ENCODE measurements at places on chromosomes 7 and 10. TPM values are rescaled to one million over a fixed set of nuclear protein-coding genes. Genes with fewer than 3 reads are reported as not detected.

- DNase-seq, result no peak
These were observed 32.0 kb upstream of the ARMS2 start for GRCh38 chr10:122422266-122422989.

DNA sequence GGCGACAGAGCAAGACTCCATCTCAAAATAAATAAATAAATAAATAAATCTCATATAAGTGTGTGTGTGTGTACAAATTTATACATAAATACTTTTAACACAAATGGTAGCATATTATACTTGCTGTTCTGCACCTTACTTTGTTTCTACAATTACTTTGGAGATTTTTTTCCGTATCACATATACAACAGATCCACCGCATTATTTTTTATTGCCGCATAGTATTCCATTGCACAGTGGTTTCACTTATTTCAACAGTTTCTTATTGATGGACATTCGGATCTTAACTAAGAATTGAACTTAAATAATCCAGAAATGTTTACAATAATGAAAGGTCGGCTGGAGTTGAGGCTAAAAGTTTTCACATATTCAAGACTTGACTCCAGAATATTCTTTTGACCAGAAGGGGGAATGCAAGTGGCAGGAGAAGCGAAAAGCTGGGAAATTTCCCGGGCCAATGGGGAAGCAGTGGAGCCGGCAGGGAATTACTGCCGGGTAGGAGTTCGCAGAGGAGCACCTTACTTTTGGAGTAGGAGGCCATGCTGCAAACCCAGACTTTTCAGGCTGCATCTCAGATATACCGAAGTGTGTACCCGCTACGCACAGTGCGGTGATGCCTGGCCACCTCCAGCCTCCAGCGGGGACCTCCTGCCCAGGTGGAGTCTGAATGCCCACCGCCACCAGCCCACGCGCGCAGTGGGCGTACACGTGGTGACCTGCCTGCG, 415 bp upstream of the CNNM1 start:
- no peak for DNase-seq

- no peak for DNase-seq
These were observed 5.3 kb downstream of the BPGM start for GRCh38 chr7:134651991-134652390.

Gene AGBL3
- 2.3 TPM for total RNA-seq

GRCh38 chr10:7520507-7521485, 110.0 kb upstream of the SFMBT2 start:
- DNase-seq, result peak; percentile 52

GRCh38 chr10:128780156-128780761, 654.0 kb upstream of the MKI67 start:
- DNase-seq, result no peak

GRCh38 chr10:44801383-44802327, 109.5 kb upstream of the TMEM72 start:
- DNase-seq, result peak; percentile 97

GRCh38 chr7:155610633-155611193, 33.7 kb upstream of the RBM33 start:
- DNase-seq, result no peak

DNA sequence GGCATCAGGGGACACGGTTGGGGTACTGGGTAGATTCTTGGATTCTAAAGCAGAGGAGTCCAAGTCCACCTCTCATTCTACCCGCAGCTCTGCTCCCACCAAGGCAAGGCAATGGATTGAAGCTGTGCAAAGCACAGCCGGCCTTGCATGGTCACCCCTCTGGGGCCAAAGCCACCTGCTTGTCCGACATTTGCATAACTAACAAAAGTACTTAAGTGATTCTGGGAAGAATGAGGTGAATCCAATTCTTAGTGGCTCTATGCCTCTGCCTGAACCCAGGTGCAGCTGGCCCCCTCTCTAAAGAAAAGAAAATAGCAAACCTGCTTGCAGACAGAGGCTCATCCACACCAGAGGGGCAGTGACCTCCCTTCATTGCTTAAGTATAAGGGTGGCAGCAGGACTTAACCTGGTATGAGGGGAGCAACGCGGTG, 10.7 kb upstream of the COBL start:
- DNase-seq, result no peak

GRCh38 chr7:46220066-46220630, 299.1 kb upstream of the IGFBP3 start:
- peak; percentile 88 for DNase-seq

- no peak for DNase-seq
These were observed 275.3 kb downstream of the HDAC9 start for GRCh38 chr7:18770822-18771221.

DNA sequence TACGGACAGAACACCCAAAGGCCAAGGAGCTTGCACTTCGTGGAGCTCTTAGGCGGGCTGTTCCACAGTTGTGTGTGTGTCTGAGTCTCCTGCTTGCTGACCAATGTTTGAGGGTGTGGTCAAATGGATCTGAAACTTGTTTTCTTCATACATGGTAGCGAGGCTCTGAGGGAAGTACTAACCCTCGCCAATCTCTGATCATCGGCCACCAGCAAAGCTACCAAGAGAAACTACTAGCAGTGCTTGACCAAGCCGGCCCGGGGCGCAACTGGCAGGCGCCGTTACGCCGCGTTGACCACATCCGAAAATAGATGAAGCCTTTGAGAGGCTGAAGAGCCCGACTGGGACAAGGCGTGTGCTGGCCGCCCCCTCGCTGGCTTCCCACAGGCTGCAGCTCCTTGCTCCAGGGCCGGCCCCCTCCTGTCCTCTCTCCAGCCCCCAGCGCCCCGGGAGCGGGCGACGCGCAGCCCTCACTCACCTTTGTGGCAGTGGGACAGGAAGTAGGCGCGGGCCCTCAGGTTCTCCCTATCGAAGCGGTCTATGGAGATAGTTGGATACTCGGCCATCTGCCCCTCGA, 384 bp downstream of the DCLRE1C start:
- peak; percentile 57 for DNase-seq

DNA sequence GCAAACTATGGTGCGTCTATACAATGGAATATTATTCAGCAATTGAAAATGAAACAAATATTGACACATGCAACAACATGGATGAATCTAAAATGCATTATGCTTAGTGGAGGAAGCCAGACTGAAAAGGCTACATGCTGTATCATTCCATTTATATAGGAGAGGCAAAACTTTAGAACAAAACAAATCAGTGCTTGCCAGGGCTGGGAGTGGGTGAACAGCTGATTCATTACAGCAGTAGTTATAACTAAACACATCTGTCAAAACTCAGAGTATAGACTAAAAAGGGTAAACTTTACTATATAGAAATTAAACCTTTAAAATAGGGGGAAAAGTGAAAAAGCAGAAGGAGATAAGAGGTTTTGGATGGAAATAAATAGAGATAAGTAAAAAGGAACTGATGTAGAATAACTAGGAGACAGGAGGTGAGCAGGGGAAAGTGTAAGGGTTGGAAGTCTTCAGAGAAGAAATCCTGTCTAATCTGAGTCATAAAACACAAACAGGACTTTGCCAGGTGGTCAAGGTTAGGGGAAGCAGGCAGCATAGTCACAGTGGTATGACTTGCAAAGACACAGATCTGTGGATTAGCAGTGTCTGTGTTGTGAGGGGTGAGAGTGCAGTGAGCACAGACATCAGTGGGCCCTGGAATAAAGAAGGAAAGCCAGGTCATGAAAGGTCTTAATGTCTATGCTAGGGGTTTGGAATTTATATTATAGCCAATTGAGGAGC, 349.8 kb downstream of the PHTF2 start:
- DNase-seq, result peak; percentile 53
